ENCODE measurements at places on chromosomes 4 and X.

GRCh38 chr4:52098618-52099017, 47.5 kb downstream of the SPATA18 start:
- no peak for DNase-seq

DNA sequence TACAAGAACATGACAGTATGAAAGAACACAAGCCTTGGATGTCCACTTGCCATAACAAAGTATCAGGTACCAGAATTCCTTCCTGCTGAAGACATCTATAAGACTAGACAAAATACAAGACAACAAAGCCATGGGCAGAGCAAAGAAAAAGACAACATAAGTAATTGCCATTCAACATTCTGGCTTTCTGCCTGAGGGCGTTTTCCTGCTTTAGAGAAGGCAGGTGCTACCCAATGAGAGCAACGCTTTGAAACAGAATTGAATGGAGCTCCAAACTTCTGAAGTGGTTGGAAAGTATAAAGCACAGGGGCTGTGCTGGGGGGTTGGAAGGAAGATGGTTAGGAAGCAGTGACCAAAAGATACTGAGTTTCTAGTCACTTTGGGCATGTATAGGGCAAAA, 30.1 kb downstream of the PDE5A start:
- no peak for DNase-seq

GRCh38 chr4:75018811-75019479, 86.0 kb downstream of the PARM1 start:
- no peak for DNase-seq

DNA sequence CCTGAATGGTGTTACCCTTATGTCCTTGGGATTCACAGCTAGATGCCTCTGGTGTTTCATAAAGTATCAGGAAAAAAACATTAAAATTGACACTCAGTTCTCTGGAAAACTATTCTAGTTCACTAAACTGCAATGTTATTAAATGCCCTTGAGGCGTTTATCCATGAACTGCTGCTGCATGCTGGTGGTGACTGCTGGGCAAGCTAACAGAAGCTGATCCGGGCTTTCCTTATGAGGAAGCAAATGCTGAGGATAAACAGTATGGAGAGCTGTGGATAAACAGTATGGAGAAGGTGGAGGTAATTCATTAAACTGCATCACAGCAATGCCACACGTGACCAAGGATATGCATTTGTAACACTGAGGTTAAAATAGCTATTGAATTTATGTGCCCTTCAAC, 227.0 kb downstream of the NR3C2 start:
- no peak for DNase-seq

GRCh38 chr4:122541996-122542395, 78.9 kb downstream of the IL21 start:
- no peak for DNase-seq

DNA sequence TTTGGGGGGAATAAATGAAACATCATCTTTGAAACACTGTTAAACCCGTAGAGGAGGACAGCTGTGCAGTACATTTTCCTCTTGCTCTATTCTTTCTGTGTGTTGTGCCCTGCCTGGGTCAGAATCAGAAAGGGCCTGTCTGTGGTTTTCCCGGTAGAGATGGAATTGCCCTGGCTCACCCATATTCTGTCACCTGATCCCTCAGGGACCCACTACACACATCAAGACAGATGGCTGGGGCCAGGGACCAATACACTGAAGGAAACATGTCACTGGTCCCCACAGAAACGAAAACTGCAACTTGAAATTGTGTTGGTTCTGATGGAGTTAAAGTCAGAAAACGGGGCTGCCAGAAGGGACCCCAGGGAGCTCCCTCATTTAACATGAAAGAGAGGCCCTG, 114.9 kb downstream of the ZNF827 start:
- DNase-seq: no peak

DNA sequence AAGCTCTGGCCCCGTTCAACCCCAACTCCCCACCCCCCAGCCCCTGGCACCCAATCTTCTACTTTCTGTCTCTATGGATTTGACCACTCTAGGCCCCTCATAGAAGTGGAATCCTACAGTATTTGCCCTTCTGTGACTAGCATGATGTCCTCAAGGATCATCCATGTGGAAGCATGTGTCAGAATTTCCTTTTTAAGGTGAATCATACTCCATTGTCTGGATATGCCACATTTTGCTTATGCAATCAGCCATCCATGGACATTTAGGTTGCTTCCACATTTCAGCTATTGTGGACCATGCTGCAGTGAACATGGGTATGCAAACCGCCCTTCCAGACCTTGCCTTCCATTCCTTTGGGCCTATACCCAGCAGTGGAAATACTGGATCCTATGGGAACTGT, 15.5 kb downstream of the CCNQ start:
- DNase-seq: no peak

DNA sequence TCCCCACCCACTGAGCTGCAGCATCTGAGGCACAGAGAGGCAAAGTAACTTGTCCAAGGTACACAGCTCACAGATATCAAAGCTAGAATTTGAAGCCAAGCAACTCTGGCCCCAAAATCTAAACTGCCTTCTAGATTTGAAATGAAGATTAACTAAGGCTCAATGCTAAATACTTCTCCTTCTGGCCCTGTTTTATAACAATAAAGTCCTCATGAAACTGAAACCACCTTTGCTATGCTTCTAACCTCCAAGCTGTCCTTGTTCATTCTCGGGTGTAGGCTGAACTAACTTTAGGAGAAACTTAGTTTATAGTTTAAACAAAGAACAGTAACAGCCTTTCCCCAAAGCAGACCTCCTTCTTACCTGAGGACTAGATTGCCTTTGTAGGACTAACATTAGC, 93.6 kb downstream of the DCTD start:
- no peak for DNase-seq

DNA sequence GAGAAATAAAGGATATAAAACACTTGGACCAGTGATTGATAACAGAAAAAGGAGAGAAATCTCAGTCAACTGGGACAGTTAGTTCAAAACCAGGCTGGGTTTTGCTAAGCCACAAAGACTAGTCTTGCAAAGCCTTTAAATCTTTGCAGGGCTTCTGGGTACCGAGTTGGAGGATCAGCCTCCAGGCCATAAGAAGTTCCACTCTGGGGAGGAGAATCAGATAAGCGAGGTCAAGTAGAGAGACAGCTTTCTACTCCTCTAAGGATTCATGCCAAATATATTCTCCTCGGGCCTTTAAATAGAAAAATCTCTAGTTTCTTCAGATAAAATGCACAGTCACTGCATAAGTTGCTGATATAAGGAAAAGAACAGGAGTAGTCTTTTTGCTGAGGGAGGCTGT, 92.7 kb downstream of the MFAP3L start:
- no peak for DNase-seq

DNA sequence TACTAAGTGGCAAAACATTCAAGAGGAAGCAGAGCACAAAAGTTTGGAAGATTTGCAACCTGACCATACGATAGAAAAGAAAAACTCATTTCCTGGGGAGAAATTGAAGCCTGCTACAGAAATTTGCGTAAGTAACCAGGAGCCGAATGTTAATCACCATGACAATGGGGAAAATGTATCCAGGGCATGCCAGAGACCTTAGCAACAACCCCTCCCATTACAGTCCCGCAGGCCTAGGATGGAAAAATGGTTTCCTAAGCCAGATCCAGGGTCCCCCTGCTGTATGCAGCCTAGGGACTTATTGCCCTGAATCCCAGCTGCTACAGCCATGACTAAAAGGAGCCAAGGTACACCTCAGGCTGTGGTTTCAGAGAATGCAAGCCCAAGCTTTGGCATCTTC, 472.2 kb upstream of the KLHL4 start:
- DNase-seq: no peak

- no peak for DNase-seq
These were observed 1.4 kb downstream of the IL9R start for GRCh38 chrX:155998761-155999510.

DNA sequence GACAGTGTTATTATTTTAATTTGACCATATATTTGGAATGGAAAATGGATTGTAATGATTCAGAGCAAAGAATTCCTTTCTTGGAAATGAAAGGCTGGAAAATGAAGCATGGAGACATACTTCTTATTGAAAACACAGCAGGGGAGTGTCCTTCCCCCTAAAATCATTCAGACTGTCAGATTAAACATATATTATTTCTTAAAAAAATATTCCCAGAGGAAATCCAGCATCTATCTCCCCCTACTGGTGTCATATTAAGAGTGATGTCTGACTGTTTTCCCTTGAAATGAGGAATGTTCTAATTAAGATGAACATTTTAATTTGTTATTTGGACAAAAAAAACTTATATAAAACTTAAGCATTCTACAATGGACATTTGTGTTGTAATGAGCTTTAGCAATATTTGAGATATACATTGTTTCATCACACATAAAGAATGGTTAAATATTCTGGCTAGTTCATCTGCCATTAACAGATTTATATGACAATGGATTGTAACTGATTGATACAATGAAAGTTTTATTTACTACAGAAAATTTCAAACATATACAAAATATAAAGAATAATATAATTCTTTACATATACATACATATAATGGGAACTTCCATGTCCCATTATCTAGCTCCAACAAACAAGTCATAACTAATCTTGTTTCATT, 264.6 kb downstream of the SPRY1 start:
- peak; percentile 6 for DNase-seq

DNA sequence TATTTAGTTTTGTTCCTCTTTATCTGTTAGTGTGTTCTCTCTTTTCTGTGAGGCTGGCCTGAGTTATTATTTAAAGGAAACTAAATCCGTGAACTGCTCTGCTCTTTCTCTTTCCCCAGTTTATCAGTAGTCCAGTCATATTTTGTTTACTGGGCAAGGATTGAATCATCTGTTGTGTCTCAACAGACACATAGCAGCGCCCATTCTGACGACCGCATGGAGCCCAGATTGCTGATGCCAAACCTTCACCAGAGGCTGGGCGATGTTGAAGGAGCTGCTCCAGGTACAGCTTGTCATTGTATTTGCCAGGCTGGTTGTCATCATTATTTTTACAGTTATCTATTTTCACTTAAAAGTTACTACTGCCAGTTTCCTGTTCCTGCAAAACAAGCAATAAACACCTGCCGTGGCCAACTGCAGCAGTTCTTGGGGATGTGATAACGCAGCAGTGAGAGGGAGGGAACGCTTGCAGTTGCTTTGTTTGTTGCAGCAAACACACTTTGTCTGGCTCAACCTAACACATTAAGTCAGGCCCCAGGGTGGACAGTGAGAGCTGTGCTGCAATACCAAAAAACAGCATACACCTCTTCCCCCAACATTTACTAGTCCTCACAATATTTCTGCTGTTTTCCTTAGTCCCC, 10.1 kb downstream of the REELD1 start:
- DNase-seq: no peak

GRCh38 chrX:143121477-143121876, 95.7 kb downstream of the SPANXN4 start:
- DNase-seq: no peak

DNA sequence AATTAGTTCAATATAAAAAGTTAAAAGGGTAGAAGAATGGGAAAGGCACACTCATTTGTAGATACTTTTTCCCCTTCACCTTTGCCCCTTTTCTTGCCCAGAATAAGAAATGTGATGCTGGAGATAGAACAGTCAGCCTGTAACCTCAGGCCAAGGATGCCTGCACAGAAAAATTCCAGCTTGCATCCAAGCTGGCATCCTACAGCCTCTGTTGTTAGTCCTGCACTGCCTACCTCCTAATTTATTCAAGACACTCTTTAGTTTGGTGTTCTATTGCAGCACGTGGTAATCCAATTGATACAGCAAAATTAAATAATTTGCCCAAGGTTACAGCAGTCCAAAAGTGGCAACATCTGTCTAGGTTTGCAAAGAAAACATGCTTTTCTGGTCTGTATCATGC, 9.7 kb upstream of the USO1 start:
- DNase-seq: no peak

- DNase-seq: no peak
These were observed 1724.3 kb upstream of the TENM3 start for GRCh38 chr4:180518906-180519305.

DNA sequence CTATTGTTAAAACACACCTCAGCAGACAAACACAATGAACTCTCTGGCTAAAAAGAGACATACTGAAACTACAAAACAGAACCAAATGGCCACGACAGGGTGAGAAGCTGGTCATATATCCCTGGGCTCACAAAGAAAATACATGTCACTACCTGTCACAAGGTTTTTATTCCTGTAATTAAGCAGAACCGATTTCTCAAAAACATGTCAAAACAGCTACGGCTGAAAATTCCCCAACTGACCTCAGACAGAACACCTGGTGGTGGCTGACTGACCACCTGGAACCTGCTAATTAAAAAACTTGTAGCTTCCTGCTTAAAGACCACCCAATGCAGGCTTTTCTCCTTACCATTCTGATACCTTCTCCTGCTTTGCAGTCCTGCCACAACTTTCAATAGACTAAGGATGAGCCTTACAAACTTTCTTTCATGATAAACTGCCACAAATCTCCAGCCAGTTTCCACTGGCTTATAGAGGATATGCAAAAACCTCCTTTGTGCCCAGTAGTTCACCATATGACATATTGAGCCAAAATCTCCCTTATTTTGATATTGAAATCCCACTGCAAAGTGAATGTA, 571.9 kb downstream of the SPOCK3 start:
- DNase-seq: no peak

DNA sequence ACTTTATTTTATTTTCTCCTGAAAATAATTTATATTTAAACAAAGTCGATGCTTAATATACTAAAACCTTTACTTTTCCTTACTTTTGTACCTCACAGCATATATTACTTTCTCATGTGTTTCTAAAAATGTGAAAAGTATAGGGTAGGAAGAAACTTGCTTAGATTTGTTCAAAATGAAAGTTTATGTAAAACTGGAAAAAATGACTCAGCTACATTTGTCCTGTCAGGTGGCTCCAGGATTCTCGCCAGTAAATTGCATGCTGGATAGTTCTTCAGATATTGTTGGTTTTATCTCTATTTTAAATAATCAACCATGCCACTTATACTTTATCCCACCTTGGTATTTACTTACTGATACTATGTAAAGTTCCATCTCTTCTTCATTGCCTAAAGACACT, 159.2 kb upstream of the NDST4 start:
- DNase-seq: no peak

DNA sequence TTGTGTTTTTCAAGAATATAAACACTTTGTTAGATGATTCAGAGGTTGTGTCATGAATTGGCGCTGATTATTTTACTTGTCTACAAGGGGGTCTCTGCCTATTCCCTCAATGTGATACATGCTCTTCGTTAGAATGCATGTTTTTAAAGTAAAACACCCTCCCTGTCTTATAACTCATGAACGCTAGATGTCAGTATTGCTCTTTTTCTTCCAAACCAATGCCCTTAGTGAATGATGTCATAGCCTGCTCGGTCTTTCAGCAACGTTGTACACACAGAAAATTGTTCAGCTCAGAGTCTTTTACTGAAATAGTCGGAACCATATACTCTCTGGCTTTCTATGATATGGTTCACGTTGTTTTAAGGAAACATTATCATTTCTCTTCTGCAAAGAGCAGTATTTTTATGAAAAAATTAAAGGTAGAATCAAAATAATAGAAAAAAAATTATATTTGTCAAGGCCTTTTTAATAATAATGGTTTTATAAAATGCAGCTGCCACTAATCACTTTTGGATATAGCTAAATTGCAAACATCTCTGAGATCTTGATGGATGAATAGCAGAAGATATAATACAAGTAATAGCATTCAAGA, 292.9 kb downstream of the TLL1 start:
- DNase-seq: peak; percentile 51

All from CD4-positive, alpha-beta T cell treated with Interleukin-2 at 100 ng/mL for 4 hours (primary cell).